Right hindlimb (tissue), 1 donor: ENCODE measurements at places on chromosomes 16 and 17.

- no peak for DNase-seq
Measured at GRCh38 chr16:86490859-86491639, 19.3 kb upstream of the FOXF1 start.

DNA sequence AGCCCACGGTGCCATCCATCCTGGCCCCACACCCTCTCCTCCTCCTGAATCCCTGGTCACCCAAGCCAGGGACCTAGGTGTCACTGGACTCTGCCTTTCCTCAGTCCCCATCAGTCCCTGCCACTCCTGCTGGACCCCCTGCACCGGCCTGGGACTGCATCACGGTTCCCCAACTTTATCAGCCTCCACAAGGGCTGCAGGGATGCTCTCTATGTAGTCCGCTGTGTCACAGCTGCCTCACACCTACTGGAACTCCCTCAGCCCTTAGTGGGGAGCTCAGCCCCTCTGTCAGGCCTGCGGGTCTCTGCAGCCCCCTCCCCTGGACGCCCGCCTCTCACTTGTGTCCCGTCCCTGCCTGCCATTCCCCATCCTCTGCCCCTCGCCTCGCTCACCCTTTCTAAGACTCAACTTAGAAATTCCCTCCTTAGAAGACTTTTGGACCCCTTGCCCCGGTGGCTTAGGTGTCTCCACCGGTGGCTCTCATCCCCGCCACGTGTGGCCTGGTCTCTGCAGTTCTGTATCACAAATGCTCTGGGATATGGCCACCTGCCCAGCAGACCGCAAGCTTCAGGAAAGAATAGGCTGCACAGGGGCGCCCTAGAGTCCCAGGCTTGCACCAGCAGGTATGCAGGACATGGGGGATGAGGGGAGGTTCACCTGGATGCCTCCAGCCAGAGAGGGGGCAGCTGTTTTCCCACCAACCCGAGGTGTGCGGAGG is 62.9 kb downstream of the PRMT7 start:
- DNase-seq, result no peak

DNA sequence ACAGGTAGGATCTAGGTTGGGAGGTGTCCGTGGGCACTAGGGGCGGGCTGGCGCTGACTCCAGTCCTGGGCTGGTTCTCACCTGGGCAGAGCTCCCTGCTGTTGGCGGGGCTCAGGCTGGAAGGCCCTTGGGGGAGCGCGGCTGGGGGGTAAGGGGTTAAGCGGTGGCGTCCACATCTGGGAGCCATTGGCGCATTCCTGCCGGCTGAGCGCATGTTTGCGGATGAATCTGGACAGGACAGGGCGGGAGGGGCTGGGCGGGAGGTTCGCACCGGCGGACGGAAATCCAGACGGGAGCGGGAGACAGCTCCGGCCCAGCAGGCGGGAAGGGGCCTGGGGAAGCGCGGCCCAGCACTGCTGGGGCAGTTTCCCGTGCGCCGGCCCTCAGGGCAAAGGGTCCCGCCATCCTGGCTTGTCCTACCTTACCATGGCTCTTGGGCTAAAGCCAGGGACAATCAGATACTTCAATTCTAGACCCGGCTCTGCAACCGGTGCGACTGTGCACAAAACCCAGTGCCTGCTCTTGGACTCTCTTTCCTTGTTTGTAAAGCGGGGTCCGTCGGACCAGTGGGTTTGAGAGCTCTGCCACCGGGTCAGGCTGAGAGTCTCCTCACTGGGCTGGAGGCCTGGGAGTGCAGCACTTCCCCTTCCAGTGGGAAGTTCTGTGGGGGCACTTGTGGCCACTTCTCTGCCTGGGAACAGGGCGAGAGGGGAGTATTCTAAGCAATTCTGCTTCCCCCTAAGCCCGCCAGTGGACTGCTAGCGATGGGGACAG is 7.8 kb downstream of the RARA start:
- peak; percentile 91 for DNase-seq

GRCh38 chr16:54053891-54054820 is 232.4 kb downstream of the IRX3 start:
- no peak for DNase-seq

DNA sequence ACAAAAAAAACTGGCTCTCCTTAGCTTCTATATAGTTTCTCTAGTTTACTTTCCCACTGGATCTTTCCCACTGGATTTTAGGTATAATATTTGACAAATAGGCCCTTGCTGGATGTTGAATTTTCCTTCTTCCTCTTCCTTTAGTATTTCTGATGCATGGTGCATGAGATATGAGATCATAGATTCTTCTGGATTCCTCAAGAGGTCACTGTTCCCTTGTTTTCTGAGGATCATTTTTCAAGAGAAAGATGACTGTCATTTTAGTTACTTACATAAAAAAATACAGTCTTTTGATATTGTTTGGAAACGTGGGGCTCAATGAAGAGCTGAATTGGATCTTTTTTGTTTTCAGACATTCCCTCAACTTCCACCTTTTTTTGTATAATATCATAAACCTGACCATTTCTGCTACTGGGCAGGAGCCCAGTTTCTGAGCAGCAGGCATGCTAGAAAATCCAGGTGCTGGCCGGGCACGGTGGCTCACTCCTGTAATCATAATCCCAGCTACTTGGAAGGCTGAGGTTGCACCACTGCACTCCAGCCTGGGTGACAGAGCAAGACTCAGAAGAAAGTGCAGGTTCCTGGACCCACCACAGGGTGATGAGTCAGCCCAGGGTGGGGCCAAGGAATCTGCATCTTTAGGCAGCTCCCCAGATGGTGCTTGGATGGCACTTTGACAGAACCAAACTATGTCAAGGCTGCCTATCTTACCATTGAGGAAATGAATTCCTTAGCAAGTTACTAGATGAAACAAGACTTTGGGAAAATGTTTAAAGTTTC is 70.3 kb downstream of the SDR42E1 start:
- no peak for DNase-seq

GRCh38 chr16:19901164-19901563 is 16.5 kb upstream of the GPRC5B start:
- no peak for DNase-seq

DNA sequence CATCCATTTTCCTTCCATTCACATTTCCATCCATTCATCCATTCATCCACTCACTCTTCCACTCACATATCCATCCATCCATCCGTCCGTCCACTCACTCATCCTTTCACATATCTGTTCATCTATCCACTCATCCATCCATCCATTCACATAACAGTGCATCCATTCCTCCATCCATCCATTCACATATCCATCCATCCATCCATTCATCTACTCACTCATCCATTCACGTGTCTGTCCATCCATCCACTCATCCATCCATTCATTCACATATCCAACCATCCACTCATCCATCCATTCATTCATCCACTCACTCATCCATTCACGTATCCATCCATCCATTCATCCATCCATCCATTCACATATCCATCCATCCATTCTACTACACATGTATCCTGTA is 42.6 kb downstream of the SCNN1G start:
- DNase-seq, result no peak

GRCh38 chr17:3885271-3885670 is 7.6 kb downstream of the CAMKK1 start:
- DNase-seq, result no peak

DNA sequence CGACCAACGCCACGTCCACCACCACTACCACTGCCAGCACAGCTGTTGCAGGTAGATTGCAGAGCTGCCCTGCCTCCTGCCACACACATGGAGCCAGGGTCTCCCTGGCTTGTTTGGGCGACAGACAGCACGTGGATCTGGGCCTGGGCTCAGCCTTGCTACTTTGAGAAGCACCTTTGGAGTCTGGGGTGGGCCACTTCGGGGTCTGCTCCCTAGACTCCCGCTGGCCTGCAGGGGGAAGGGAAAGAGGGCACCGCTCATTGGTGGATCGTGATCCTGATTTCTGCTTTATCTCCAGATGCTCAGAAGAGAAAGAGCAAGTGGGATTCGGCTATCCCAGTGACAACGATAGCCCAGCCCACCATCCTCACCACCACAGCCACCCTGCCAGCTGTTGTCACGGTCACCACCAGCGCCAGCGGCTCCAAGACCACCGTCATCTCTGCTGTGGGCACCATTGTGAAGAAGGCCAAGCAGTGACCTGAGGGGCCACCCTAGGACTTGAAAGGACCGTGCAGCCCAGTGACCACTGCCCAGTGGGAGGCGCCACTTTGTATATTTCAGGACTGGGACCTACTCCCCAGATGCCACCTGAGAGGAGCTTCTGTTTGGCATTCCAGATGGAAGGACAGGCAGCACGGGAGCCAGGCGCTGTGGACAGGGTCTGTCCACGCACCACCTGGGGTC is 15.1 kb upstream of the ITGB4 start:
- DNase-seq, result no peak

- peak; percentile 65 for DNase-seq
Measured at GRCh38 chr16:69150146-69150865, 17.9 kb downstream of the UTP4 start.

DNA sequence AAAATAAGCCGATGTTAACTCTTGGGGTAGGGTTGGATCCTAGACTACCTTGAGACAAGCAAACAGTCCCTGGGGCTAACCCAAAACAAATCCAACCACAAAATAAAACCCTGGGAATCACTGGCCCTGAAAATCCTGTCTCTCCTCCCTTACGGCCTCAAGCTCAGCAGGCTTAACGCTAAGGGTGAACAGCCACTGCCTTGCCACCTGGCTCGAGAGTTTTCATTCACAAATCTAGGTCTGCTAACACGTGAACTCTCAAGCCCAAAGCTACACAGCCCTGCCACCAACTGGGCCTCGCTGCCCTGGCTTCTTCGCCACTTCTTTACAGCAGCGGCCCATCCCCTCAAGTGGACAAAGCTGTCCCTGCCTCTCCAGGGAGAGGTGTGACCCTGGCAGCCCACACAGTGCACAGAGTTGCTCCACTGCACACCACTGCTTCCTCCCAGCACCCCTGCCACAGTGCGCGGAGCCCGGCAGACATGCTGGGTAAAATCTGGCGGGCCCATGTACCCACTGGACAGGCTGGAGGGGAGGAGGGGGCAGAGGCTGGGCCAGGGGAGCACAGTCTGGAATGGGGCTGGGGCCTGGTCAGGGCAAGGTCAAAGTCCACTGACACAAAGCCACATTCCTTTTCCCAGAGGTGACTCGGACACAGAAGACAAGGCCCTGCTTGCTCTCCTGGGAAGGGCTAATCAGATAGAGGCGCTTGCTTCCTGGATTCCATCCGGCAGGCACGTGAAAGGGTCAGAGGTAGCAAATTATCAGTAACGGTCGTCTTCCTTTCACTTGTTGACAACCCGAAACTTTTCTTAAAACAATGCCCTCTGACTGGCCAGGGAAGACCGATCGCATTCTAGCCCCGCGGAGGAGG is 996 bp downstream of the PCYT2 start:
- no peak for DNase-seq

DNA sequence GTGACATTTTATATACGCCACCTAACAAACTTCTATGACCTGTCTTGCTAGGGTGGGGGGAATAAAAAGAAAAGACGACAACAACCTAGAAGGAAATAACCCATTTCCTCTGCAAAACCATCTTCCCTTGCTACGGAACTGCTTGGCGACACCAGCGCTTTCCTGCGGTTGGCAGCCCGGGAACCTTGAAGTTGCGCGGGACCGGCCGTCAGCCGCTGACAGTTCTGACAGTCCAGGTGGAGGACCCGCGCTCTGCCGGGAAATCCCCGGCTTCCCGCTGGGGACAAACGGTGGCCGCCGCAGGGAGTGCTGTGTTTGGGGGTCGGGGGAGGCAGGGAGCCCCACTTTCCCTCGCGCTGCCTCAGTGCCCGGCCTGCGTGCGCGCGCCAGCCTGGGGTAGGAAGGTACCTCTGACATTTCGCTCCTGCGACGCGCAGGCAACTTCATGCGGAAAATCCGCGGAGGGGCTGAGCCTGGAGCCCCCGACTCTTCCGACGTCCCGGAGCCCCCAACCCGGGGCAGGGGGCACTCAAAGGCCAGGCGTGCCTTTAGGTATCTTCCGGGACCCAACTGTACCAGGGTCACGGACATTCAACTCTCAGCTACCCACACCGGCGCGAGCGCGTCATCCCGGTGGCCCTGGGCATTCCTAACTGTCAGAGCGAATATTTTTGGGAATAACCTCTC is 516 bp downstream of the SLC16A6 start:
- peak; percentile 41 for DNase-seq
